ENCODE measurements at places on chromosomes 5 and 9.

DNA sequence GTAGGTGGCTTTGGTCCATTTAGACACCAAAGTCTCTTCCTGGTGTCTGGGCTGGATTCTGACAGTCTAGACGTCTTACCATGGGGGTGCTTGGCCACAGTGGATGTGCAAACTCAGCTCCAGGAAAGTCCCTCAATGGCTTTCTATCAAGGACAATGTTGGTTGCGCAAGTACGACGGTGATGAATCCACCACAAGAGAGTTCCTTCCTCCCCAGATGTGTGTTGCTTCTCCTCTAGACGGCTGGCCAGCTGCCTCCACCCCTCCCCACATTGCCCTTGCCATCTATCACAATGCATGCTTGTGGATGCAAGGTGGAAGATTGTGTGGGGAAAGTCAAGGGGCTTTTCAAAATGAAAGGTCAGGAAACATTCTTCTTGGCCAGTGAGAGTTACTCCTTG lies 89.7 kb upstream of the IRX2 start:
- no peak for DNase-seq

DNA sequence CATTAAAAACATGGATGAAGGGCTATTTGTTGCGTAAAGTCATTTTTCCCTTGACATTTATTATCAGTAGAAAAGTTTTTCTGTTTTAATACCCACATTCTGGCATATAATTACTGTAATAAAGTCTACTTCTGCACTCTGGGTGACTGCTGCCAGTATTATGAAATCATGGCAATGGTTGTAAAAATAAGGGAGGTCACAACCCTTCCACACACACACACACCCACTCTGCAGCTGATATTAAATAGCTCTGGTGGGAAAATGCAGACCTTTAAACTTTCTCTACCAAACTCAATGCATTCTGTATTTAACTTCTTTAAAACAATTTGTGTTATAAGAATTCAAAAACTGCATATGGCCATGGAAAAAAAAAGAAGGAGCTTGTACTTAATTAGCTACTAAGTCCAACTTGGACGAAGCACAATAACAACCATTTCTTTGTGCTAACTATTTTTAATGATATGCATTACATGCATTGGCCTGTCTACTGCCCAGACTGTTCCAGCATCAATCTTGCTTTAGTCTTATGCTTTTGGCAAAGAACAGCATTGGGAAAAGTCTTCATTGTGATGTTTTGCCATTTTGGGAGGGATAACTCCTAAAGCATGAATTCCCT lies 137.6 kb upstream of the MAP3K1 start:
- no peak for DNase-seq

GRCh38 chr5:150623878-150624216 lies 16.6 kb upstream of the SYNPO start:
- no peak for DNase-seq

DNA sequence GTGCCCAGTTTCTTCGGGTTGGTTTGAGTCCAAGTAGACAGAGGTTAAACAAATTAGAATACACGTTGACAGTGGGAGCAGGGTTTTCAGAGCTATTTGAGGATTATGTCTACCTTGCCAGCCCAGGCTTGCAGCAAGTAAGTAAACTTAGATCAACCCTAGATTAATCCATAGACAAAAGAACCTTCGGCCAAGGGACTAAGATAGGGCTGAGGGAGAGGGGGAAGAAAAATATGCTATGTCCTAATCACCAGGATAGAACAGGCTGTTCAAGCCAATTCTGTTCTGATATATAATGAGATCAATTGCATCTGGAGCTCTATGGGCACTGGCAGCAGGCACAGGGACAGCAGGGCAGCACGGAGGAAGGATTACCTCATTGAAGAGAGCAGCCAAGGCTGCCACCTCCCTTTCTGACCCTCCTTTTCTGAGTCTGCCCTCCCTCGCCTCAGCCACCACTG lies 377.7 kb downstream of the PIK3R1 start:
- no peak for DNase-seq

DNA sequence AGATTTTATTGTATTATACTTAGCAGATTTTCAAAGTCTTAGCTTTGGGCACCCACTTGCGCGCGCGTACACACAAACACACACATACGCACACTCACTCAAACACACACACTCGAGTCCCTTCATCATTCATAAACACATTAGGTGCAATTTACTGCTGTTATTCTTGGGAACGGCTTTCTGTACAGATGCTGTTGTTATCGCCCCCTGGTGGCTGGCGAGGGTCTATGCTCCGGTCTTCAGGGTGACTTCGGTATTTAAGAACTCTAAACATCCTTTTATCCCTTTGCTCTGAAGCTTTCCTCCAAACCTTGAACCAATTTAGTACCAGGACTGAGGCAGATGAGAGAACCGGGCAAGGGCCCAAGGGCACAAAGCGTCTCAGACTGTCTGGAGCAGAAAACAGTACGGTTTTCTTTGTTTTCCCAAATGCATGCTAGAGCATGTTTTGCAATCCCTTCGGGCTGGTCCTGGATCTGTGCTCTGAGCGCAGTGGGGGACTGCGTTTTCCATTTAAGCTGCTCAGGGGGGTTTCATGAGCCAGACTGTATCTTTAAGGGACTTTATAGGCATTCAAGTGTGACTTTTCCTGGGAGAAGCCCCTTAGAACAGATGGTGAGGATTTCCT lies 1.7 kb upstream of the SLIT3 start:
- peak; percentile 47 for DNase-seq

DNA sequence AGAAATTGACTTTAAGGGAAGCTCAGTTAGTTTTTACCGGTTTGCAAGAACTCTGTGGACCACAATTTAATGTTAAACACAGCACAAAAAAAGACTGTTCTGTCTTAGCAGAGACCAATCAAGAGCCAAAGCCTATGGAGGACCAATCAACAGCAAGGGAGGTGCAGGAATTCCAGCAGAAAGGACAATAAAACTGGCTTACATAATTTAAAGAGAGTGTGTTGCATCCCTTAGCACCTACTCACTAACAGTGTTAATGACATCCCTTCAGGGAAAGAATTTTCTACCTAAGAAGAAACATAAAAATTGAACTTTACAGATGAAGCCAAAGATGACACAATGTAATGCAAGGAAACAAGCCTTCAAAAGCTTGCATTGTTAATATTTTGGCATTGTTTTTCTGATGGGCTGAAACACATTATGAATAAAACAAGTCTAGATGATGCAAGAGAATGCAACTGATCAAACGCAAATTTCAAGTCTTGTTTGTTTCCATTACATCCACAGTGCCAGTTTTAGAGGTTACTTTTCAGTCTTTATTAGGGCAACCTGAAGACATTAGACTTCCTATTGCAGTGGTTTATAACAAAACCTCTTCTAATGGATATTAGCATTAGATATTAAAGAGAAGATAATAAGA lies 111.3 kb upstream of the FST start:
- DNase-seq: no peak

DNA sequence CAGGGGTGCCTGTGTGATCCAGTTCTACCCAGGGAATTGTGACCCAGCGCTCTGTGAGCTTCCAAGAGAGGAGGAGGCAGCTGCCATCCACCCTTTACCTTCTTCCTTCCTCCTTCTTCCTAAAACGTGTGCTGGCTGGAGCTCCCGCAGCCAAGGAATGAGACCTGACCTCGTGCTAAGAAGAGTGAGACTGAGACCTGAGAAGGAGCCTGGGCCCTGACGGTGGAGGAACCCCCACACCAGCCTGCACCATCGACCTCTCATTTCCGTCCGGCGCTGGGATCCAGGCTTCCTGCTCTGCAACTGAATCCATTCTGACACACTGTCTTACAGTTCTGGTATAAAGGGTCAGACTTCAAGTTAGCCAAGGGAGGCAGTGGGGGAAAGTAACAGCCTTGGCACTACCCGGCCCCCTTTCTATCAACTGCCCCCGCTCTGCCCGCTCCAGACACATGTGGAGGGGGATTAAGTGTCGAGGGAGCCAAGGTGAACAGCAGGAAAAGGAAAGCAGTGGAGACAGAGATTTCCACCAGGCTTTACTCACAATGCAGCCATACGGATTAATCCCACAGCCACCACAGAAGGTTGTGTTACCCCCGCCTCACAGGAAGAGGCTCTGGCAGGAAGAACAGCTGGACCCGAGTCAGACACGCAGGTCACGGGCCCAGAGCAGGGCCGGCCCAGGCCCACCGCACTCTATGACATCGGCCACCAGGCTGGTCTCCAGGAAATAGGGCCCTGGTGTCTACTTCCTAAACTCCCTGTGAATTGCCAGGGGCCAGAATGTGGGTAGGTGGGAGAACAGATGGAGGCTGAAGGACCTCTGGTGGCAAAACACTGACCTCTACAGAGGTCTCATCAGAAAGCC lies 15.8 kb downstream of the MGAT1 start:
- no peak for DNase-seq

DNA sequence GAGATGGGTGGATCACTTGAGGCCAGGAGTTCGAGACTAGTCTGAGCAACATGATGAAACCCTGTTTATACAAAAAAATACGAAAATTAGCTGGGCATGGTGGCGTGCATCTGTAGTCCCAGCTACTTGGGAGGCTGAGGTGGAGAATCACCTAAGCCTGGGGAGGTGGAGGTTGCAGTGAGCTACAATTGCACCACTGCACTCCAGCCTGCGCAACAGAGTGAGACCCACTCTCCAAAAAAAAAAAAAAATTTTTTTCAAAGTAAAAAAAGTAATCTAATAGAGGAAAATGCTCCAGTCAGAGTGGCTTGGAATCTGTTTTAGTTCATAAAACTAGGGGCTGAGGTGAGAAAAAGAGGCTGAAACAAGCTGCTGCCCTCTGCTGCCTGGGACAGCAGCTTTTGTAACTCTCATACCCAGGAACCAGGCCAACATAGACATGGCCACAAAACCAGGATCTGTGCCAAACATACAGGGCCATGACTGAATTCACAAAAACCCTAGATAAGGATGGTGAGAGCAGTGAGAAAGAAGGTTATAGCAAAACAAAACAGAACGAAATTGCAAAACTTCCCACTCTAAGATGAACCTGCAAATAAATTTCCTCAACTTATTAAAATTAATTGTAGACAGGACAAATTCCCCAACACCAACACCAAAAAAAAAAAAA lies 13.1 kb upstream of the DCAF12 start:
- DNase-seq: peak; percentile 58

- DNase-seq: no peak
Measured at GRCh38 chr5:137665678-137666460, 70.0 kb downstream of the KLHL3 start.

DNA sequence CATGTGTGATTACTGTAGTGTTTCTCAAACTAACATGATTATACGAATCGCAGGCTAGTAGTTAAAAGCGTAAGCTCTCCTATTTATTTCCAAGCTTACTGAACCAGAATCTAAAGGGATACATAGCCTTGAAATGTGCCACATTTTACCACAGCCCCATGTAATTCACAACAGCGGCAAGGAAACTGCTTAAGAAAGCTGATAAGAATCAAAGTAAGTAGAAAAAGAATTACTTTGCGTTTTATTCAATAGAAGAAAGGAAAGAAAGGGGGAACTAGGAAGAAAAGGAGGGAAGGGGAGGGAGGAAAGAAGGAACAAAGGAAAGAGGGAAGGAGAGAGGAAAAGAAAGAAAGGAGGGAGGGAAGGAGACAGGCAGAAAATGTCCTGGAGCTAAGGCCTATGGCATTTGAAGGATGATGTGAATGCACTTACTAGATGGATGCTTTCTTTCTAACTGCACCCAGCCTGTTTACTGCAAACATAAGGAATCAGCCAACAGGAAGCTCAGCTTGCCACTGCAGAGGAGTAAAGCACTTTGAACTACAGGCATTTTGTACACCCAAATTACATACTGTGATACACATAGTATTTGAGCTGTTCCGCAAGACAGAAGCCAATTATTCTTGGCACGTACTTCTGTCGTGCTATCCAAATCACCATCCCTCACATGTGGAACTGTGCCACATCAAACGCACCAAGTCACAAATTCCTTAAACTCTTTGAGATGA lies 521.7 kb downstream of the RAB3C start:
- DNase-seq: no peak

GRCh38 chr9:69260161-69260560 lies 64.9 kb upstream of the ENTREP1 start:
- DNase-seq: no peak

- no peak for DNase-seq
Measured at GRCh38 chr9:87233431-87233830, 264.2 kb upstream of the DAPK1 start.

DNA sequence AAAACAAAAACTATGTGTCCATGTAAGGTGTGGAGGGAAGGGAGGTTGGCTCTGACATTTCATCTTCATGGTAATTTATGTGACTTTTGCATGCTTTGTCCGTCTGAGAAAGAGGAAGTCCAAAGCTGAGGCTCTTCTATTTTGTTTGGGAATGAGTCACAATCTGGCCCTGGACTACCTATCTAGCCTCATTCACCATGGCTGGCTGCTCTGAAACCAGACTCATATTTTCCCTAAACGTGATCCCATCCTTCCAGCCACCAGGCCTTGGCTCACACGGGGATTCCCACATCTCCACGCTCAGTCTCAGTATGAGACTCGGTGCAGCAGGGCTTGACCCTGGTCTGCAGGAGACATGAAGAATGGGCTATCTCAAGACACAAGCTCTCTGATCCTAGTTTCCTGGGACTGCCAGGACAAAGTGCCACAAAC lies 672.8 kb downstream of the ACTL7B start:
- DNase-seq: no peak

GRCh38 chr5:72525816-72526215 lies 18.6 kb upstream of the ZNF366 start:
- DNase-seq: no peak

DNA sequence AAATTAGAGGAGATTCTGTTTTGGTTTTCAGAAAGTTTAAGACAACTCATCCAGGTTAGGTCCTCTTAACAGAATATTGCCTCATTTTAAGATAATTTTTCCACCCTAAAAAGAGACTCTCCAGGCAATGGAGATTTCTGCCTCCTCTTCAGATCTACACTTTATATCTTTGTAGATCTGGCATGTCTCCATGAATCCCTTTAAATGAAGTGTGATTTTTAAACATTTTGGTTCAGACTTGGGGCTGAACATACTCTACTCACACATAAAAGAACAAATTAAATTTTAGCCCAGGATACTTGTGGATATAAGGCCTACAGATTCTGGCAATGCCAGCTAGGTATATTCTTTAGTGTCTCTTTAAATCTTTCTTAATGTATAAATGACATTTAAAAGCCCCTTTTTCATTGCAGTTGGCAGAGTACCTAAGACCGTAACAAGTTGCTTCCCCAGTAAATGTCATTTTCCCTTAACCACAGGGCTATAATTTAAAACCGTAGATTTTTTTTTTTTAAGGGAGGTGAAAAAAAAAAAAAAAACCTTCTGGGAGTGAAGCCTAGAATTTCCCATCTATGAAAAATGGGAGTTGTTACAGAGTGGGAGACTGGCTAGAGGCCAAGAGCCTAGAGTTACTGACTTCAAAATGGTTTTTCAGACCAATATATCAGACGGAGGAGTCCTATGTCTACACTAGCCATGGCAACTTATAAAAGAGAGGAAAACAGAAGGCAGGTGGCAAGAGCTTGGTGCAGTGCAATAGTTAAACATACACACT lies 207.8 kb upstream of the TARS1 start:
- DNase-seq: no peak

DNA sequence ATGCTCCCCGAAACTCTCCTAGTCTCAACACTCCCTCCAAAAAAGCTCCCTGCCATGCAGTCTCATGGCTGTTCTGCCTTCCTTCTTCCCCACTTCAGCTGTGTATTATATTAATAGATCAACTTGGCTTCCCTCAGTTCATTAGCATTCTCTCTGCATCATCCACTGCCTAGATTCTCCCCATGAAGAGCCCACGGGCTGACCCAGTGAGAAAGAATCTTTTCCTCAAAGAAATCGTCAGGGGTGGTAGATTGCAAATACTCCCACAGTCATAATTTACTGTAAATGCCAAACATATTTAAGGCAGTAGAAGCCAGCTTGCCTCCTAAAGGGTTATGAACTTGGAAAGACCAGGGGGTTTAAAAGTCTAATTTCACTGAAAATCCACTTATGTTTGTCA lies 33.5 kb downstream of the GNA14 start:
- no peak for DNase-seq

All from amniotic stem cell (primary cell).